ENCODE measurements at places on chromosomes 6 and 20.

GRCh38 chr20:38168791-38169589, 3.9 kb upstream of the TGM2 start:
- DNase-seq: no peak

GRCh38 chr6:144515761-144516160, 230.6 kb downstream of the UTRN start:
- DNase-seq: no peak

- no peak for DNase-seq
These were observed 26.2 kb downstream of the ZKSCAN8 start for GRCh38 chr6:28167926-28168325.

GRCh38 chr20:19659448-19659847, 98.6 kb upstream of the RIN2 start:
- no peak for DNase-seq

GRCh38 chr20:38210741-38211140, 45.7 kb upstream of the TGM2 start:
- no peak for DNase-seq

GRCh38 chr20:45998761-45999160, 9.9 kb upstream of the MMP9 start:
- DNase-seq: no peak

DNA sequence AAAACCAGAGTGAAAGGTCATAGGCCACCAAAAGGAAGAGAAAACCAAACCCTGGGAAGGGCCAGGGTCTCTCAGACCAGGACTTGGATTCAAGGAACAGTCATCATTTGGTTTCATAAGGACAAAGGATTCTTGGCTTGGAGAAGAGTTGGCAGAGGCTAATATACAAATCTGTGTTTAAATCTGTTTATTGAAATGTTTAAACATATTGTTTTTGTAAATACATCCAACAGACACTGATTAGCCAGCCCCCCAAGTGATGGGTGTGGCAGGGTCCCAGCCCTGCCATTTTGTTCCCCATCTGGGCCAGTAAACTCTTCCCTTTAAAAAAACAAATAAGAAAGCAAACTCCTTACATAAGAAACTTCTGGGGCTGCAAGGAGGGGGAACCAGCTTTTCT, 6.1 kb upstream of the ZNF831 start:
- no peak for DNase-seq

DNA sequence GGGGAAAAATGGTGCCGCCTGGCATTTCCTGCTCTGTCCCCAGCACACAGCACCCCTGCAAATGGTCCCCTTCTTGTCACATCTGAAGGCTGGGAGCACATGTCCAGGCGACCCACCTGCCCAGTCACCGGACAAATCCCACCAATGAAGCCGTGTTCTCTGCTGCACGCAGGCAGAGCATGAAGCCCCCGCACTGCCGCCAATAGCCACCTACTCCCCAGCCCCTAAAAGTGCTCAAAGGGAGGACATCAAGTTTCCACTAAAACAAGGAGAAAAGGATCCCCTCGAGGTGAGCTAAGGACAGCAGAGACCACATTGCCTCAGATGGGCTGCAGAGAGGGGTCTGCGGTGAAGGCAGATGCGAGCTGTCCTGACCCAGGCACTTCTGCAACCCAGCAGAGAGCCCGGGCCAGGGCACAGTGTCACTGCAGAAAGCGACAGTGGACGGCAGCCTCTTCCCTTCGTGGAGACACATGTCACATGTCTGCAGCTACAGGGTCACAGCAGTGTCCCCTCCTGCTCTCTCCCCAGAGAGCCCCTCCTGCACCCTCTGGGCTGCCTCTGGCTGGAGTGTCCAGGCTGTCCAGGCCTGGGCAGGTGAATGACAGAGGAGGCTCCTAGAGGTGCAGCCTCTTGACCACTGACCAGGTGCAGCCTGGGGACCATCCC, 221.5 kb downstream of the PREX1 start:
- DNase-seq: no peak

DNA sequence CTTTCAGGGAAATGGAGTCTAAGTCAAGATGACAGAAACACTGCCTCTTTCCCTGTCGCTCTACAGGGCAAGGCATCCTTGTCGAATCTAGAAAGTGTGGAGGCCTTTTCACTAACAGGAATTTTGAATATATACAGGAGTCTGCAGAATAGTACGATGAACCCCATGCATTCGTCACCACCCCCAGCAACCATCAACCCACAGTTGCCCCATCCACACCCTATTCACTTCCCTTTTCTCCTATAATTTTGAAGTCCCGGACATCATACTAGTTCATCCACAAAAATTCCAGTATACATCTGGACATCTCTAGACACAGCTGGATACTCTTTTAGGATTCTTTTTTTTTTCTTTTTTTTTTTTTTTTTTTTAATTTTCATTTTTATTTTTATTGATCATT, 80.7 kb upstream of the RIN2 start:
- DNase-seq: no peak

DNA sequence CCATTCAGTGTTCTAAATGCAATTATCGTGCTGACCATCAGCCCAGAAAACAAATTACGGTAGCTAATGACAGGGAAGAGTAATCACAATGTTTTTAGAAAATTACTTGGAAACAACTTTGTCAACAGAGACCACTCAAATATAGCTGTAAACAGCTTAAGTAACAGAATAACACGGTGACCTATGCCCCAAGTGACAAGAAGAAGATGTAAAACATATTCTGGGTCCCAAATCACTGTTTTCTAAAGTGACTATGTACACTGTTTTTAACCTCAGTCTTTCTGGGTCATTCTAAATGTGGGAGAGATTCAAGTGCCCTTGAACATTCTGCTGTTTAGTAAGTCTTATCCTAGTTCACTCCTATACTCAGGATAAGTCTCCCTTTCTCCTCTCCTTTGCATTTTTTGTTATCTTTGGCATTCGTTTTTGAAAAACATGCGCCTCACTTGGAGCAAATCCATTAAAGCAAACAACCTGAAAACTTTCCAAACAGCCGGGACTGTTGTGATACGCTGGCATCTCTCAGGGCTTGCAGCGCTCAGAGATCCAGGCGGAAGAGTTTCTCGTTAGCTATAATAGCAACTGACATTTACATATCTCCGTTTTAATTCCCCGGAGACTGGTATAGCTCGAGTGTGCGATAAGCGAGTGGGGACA, 114.5 kb upstream of the SOX4 start:
- no peak for DNase-seq

DNA sequence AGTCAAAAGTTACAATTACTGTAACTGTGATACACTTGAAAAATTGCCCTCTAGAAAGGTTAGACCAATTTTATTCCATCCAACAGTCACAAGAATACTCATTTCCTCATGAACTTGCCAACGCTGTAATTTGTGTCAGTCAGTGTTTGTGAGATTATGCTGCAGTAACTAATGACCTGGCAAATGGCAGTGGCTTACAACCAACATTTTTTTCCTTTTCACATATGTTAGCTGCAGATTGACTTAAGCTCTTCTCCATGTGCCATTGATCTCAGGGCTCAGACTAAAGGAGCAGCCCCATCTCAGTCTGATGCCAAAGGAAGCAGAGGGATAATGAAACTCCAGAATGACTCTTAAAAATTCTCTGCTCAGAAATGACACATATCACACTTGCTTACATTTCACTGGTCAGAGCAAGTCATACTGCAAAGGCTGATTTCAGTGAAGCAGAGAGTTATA, 92.3 kb upstream of the ELOVL5 start:
- no peak for DNase-seq

DNA sequence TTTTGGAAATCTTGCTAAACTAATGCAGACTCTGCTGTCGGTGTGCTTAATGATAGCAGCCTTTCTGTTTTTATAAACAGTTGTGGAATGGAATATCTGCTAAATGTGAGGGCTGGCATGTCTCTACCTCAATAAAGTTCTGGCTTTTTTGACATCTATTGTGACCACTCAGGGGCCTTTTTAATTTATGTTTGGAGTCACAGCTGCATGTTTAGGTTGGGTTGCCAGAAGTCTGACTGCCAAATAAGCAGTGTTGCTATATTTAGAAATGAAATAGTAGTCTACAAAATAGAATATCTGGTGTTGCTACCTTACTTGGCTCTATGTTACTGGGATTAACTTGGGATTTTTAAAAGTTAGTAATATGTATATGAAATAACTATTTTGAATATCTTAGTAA, 125.1 kb upstream of the LOC128125822 start:
- DNase-seq: no peak

DNA sequence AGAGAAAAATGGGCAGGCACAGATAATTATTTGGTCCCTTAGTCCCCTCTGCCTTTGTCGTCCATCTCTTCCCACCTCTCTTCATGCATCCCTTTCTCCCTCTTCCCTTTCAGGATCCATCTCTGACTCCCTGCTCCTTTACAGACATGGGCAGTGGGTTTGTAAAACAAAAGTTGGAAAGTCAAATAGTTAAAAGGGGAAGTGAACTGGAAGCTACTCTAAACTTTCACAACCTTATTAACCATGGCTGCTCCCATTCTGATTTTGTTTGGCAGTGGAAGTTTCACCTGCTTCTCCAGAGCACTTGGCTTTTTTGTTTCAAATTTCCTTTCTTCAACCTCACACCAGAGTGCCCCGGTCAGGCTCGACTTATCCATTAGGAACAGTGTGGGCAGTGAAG, 1.2 kb downstream of the HLA-DQA2 start:
- DNase-seq: no peak

- DNase-seq: no peak
These were observed 308.3 kb upstream of the ADGRB3 start for GRCh38 chr6:68326762-68327161.

GRCh38 chr6:136792095-136792409, 225 bp downstream of the MAP3K5 start:
- no peak for DNase-seq

- DNase-seq: no peak
These were observed 42.0 kb downstream of the KIAA1755 start for GRCh38 chr20:38218566-38218885.

DNA sequence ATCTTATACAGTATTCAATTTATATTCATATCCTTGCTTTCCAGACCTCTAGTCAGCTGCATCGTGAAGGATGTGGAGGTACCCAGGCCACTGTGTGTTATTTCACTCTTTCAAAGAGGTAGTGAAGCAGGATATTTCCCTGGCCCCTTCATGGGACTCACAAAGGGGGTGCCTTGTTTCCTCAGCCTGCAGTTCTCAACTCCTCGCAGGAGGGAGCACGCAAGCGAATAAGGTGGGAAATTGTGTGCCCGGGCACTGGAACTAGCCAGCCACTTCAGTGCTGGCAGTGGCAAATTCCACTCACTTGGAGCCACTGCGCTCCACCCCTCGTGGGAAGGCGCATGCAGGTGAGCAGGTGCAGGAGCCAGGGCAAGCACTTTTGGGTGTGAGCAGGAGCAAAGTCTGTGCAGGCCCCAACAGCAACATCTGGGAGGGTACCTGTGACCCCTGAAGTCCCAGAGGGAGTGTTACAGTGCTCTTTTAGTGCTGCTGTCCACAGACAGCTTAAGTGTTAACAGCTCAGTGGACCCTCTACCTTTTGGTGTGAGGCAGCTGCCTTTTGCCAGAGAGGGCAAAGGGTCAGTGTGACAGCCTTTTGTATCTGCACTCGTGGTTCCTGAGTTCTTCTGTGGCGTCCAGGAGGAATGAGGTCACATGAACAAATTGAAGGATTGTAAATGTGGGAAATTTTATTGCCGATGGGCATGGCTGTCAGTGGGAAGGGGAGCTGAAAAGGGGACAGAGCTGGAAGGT, 49.4 kb upstream of the FAM135A start:
- no peak for DNase-seq

DNA sequence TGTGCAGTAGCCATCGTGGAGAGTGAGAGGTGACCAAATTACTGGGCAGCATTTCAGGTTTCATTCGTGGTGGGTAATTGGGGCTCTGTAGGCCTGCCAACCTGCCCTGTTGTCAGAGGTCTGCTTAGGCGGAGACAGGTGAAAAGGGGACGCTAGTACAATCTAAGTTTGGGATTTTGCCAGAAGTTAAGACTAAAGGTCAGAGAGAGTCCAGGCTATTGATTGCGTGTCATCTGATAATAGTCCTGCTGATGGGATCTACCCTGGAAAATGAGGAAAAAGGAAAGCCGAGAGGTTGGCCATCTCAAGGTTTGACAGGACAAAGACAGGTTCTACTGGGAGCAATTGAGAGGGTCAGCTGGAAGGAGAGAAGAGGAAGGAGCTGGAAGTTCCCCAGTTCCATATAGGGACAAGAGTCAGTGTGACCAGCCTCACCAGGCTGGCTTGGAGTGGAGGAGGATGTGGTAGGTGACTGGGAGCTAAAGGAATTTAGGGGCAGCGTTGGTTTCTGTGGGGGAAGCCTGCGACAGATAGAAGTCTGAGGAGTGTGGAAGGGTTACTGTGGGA, 10.9 kb downstream of the ARFGEF2 start:
- DNase-seq: no peak

- DNase-seq: no peak
These were observed 187.2 kb downstream of the TFAP2C start for GRCh38 chr20:56816349-56816748.

DNA sequence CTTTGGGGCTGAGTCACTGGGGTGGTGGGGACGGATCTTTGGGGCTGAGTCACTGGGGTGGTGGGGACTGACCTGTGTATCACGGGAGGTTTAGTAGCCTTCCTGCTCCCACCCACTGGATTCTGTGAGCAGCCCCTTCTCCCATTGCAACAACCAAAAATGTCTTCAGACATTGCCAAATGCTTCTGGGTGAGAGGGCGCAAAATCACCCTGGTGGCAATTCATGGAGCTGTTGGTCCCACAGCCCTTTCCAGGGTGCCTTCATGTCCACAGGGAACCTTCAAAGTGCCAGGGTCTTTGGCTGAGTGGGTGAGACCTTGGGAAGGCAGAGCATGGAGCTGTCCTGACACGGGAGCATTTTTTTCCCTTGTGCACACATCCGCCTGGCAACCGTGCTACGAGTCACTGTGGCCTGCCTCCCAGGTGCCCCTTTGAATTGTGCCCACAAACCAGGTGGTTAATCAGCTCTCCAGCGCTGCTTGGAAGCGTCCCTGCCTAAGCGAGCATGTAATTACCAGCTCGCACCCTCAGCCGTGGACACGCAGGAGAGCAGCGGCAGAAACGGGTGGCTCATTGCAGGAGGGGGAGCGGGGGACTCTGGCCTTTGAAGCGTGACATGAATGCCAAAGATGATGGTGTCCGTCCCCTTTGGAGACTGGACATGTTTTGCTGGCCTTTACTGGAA, 27.4 kb upstream of the APCDD1L start:
- DNase-seq: no peak

DNA sequence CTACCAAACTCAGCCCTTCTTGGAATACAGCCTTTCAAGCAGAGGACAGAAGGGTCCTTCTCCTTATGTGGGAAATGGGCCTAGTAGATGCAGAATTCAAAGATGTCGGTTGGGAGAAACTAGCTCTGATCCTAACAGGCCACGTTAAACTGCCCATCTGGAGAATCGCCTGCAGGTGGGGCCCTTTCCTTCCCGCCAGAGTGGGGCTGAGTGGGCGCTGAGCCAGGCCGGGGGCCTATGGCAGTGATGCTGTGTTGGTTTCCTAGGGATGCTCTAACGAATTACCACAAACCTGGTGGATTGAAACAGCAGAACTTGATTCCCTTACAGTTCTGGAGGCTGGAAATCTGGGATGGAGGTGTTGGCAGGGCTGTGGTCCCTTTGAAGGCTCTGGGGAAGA, 9.1 kb downstream of the MAPK13 start:
- no peak for DNase-seq

DNA sequence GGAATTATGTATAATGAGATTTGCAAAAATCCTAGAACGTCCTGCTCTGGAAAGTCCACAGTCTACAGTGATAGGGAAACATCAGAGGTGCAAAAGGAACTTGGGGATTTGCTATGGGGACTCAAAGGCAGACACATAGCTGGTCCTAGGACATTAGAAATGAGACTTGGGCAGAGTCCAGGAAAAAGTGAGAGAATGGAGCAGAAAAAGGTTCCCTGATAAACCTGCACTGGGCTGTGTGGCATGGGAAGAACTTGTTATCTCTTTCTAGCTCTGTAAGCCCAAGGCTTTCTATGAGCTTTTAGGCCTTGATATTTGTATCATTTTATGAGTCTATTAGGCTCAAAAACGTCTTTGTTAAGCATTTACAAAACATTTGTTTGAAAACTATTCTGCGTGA, 15.2 kb downstream of the PRND start:
- no peak for DNase-seq
